ENCODE measurements at places on chromosomes 1 and 21.

GRCh38 chr1:14347776-14348175 is 250.7 kb upstream of the KAZN start:
- no peak for DNase-seq

GRCh38 chr1:74767490-74767889 is 34.5 kb downstream of the TYW3 start:
- no peak for DNase-seq

- DNase-seq = no peak
Measured at GRCh38 chr1:156616463-156616862, 2.8 kb upstream of the HAPLN2 start.

- DNase-seq = no peak
Measured at GRCh38 chr1:32111040-32111623, 3.3 kb downstream of the KPNA6 start.

DNA sequence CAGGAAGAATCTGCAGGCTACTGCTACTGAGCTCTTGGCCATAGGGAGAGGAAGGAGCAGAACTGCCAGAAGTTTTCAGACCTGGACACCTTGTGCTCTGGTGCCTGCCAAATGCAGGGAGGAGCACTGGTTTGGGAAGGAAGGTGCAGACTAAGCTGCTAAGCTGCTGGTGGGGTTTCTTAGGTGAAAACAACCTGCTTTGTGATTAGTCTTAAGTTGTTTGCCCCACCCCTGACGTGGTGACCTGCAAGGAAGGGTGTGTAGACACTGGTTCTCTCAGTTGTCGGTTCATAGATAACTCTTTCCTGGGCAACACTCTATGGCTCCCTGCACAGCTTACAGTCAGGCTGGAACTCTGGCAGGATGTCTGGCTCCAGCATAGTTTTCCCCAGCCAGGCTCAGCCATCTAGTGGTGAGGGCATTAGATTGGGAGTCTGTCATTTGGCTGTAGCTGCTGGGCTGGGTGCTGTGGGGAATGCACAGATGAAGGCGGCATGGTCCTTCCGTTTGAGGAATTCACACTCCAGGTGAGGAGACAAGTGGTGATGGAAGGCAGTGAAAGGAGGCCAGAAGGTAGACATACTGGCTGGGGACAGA is 10.3 kb upstream of the S100A10 start:
- no peak for DNase-seq

GRCh38 chr1:15188678-15189077 is 35.1 kb downstream of the TMEM51 start:
- no peak for DNase-seq
